ENCODE measurements at places on chromosomes 3 and 15.

DNA sequence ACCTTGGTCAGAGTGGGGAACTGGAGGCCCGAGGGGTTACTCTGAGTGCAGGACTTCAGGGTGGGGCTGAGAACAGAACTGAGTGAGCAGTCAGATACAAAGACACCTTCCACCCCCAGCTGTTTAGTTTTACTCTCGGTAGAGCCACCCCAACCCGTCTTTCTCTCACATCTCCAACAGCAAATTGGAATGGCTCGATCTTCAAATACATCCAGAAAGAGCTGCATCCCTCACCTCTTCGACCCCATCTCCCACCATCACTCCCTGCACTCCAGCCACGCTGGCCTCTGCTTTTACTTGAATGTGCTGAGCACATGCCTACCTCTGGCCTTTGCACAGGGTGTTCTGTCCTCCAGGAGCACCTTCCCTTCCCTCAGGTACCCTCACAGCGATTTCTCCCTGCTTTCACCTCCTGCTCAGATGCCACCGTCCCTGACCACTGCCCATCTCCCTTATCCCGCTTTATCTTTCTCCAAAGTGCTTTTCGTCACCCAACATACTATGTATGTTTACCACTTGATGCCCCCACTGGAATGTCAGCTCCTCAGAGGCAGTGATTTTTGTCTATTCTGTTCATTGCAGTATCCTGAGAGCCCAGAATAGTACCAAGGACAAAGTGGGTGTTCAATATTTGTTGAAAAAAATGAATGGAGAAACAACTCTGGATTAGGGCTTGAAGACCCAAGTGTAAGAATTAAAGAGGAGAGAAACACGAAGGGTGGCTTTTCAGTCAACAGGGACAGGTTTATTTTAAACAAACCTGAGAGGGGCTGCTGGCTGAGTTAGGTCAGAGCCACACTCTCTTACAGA is 4.4 kb downstream of the CHCHD4 start:
- DNase-seq, result no peak

DNA sequence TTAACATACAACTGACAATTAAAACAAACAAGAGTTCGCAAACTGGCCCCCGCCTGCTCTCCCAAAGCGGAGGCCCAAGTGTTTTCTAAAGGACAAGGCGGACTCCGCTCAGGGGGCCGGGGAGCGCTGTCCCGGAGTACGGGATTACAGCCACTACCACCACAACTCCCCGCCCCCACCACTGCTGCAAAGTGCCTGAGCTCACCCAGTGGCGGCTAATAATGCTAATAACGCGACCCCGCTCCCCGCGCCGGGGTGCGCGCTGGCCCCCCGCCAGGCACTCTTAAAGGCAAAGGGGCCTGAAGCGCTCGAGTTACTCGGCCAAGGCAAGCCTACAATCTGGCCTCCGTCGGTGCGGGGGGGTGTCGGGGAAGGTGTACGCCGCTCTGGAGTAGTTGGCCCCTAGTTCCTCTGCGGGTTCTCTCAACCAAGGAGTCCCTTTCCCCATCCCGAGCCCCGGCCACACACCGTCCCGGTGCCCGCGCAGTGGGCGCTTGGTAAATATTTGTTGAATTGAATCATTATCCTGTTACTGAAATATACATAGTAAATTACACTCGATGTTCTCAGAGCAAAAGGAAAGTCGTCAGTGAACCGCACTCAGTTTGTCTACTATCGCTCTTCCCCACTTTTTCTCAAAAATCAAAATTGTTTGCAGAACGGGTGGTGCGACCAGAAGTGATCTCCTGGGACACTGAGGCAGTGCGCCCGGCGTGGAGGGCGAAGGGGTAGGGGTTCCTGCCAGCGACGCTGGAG is 827 bp downstream of the WNT5A start:
- DNase-seq, result peak; percentile 69

- no peak for DNase-seq
These were observed 281.6 kb upstream of the TMCO5A start for GRCh38 chr15:37652646-37653417.

DNA sequence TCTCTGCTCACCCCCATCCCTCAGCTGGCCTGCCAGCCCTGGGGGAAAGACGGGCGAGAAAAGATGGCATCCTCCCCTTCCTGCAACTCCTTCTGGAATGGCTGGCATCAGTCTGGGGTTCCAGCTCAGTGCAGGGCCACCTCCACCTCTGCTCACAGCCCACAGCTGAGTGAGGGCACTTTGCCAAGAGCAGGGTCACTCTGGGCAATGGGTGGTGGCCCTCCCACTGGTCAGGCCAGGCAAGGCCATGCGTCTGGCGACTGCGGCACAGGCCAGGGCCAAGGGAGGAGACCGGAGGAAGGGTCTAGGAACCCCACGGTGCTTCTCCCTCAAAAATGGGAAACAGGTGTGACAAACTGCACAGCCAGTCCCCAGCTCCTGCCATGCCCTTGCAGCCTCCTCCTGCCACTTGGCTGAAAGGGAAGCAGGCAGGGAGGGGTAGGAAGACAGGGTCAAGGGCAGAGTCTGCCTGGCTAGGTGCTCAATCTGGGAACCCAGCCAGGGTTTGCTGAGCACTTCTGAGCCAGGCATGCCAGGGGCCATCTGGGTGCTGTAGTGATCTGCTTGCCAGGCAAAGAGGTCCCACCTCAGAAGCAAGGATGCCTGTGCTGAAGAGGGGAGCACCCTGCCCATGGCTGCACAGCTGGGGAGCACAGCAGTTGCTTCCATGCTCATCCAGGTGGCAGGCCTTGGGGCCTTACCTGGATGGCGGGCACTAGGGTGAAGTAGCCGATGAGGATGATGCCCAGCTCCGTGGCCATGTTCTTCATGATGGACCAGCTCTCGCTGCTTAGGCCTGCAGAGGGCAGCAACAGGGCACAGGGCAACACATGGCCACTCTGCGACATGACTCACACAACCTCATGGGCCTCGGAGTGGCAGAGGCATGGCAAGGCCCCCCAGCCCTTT is 41.2 kb downstream of the PTPN23 start:
- no peak for DNase-seq

DNA sequence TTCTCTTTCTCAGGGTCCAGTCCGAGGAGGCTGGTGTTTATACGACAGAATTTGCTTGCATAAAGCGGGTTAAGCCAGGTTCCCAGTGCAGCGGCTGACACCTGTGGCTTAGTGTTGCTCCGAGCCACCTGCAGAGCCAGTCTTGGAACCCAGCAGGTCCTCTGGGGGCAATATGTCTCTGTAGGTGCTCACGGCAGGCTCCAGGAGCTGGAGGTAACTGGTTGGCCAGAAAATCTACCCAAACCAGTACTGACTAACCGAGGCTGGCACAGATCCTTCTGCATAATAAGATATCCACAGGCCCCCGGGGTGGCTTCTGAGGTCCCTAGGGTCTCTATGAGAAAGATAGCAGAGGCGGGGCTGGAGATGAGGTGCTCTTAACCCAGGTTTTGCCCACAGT is 3.2 kb downstream of the MGLL start:
- no peak for DNase-seq

- DNase-seq, result no peak
These were observed 25.7 kb downstream of the PCOLCE2 start for GRCh38 chr3:142863010-142863817.

GRCh38 chr3:139107424-139108252 is 62.9 kb upstream of the PRR23C start:
- DNase-seq, result no peak

DNA sequence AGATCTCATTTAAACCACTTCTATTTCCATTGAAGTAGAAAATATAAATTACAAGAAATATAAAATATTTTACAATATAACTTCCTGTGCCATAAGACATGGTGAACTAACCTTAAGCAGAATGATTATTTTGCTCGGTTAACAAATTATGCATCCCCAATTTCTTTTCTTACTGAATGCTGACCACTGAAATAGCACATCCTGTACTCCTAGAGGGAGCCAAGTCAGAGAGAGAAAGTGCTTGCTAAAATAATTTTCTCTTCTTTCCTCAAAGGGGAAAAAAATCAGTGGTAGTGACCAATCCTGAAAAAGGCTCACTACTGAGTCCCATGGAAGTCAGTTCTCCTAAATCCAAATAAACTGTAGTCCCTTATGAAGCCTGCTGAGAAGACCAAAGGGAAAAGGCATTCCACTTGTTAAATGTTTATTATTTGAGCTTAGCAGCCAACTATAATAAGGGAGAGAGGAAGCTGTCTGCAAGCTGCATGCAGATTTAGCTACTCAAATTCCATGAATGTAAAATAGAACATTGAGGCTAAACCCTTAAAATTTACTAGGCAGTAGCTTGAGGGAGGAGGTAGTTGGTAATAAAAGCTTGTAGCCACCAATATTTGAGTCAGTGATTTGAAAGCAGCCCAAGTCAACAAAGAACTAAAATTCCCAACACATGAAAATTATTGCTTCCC is 33.1 kb downstream of the CEP152 start:
- DNase-seq, result no peak

DNA sequence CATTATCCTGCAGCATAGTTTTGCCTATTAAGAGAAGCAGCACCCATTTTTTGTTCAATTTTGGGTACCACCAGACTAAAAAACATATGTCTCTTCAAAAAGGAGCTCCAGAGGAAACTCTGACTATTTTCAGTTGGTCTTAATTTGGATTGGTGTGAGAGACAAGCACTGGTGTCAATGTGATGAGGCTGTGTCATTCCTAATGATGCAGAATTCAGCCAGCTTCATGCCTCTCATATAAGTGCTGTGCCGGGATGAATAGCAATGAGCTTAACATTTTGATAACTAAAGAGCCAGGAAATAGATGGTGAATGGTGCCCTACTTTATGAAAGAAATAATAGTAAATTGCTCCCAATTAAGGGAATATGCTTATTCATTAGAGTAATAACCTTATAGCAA is 15.9 kb downstream of the POPDC2 start:
- DNase-seq, result no peak

DNA sequence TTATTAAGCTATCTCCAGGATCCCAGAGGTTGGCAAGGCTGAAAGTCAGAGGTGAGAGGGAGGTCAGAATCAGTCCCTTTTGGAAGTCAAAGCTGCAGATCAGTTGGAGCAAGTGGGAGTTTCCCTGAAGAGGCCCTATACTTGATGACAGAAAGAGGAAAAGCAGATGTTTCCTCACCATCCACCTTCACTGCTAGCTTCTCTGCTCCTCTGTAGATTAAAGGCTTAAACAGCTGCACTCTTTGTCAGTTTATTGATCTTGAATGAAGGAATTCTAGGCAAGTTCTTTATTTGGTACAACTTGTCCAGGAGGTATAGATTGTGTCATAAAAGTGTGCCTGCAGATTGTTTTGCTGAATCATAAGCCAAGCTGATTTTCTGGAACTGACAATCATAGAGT is 408.2 kb upstream of the TGFBR2 start:
- DNase-seq, result no peak

DNA sequence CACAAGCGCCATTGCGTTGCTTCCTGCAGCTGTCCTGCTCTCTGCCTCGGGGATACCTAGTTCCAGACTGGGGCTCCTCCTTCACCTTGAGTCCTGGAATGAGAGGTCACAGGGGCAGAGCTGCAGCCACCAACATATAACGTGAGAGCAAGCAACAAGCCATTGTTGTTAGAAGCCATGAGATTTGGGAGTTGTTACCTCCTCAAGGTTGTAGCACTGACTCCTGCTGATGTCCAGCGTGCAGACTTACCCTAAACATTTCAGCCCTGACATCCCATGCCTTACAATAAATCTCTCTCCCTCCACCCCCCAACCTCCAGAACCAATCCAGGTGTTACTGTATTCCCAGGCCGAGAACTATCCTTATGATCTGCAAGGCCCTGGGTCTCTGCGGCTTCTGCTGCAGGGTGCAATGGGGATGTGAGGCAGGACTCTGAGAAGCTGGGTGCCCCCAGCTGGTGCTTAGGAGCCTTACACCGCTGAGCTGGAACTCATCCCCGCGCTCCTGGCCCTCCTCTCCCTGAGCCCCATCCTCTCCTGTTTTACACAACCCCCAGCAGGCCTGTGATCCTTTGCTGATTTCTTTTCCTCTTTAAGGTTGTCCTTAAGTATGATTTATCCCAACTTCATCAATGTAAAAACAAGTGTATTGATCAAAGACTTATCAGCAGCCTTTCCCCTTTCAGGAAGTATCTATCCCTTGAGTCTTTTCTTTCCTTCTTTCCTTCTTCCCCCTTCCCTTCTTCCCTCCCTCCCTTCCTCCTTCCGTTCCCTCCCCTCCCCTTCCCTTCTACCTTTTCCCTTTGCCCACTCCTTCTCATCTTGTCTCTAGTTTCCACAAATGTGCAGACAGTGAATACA is 84.2 kb upstream of the ABHD2 start:
- no peak for DNase-seq

DNA sequence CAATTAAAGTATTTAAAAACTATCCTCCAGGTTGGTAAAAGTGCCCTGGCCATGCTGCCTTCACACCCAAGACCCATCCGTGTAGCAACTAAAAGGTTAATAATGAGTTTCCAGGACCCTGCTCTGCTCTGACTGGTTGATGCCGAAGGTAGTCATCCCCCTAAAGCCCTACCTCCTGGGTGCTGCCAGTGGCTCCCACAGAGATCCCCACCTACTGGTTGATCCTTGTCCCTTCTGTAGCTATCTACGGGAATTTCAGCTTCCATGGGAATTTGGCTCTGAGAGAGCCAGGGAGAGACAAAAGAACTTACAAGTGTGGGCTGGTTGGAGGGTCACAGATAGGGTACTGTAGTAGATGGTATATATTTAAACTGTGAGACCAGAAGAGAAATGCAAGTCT is 110.6 kb upstream of the NANOGP8 start:
- no peak for DNase-seq

All from fibroblast of skin of left biceps (primary cell).